ENCODE measurements at places on chromosomes 13 and 19.

DNA sequence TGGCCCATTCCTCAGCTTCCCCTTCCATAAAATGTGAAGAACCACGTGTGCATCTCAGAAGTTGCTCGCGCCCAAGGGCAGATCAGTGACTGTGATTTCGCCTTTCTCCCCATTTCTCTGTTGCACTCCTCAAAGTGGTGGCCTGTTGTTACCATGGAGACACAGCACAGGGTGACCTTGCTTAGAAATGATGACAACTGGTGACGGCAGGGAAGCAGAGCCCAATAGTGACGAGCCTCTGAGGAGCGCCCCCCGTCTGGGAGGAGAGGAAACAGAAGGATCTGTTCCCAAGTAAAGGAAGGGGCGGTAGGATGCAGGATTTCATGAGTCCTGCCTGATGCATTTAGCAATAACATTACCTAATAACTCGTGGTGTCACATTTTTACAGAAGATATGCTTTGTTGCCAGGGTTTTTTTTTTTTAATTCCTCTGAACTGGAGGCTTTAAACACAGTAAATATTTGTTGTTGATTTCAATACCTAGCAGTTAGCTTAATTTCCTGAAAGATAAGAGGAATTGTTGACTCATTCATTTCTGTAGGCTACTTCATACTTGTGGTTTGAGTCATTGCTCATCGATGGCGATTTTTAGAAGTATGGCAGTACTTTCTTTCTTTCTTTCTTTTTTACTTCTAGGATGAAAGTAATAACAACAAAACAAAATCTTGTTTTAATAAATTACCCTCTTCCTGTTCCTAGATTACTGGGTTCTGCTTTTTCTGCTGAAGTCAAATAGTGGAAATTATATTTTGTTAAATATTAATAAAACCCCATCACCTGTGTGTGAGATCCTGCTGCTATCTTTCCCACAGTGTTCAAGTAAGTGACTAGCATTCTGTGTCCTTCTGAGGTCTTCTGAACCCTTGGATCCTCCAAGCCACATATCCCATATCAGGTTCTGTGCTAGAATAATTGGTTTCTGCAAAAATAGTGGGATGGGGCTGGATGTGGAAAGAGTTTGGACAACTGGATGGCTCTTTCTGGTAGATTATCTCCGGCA is 36.0 kb downstream of the MBNL2 start:
- DNase-seq, result peak; percentile 61

GRCh38 chr13:36914648-36915047 is 5.4 kb downstream of the SMAD9 start:
- DNase-seq, result no peak

- peak; percentile 57 for DNase-seq
These were observed 16.2 kb downstream of the FRY start for GRCh38 chr13:32047793-32048192.

DNA sequence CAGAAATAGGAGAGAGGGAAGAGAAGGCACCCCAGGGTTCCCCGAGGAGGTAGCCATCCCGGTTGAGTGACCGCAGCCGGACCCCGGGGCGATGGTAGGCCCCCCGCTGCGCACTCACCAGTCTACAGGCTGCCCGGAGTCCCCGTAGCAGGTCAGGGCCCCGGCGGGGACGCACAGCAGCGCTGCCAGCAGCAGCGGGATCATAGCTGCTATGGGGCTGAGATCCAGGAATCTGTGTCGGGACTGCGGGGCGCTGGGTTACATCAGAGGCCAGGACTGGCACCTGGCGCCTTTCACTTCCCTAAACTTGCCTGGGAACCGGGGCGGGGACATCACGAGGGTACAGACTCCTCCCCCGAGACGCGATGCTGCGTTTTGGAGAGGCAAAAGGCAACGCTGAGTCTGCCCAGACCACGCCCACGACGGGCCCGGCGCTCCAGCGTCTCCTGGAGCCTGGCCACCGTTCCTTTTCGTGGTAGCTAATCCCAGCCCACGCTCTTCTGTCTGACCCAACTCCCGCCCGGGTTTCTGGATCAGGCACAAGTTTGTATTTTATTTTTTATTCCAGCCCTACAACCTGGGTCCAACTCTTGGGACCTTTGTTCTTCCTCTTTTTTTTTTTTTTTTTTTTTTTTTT is at the start of gene DNASE2:
Gene DNASE2, minus strand, starts transcription at position 278 of the 637 bp plus-strand sequence. Its CDS starts 74 bp downstream, at position 204.
- DNase-seq, result peak; percentile 99

DNA sequence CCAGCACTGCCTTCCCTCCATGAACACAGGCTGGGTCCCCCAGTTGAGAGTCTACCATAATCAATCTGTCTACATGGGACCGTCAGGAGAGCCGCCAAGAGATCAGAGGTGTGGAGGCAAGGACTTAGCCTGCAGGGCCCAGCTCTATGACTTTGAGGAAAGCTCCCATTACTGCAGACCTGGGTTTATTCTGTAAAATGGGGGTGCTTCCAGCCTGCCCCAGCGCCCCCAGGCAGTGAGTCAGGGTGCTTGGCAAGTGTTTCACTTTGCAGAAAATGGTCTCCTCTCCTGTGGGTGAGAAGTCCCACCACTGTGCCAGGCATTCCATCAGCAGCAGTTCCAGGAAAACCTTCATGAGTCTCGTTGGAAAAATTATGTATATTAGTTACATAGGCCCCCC is 75.5 kb upstream of the VSTM2B start:
- no peak for DNase-seq

DNA sequence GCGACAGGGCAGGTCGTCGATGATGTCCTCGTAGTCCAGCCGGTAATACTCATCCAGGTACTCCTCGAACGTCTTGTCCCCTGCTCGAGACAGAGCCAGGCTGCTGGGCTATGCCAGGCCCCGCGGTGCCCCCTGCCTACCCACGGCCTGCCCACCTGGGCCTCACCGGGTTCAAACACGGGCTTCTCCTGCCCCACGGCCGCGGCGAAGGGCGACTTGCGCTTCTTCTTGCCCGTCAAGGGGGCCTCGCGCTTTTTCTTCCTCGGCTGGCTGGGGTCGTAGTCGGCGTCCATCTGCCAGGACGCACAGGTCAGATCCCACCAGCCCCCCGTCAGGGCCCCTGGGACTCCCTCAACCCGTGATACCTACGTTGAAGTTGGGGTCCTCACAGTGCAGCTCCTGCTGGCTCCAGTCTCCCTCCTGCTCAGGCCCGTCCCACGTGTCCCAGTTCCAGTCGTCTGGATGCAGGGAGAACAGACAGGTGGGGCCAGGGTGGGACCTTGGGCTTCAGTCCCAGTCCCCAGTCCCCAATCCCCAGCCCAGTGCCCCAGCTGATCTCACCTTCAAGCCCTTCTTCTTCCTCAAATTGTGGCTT is 8.1 kb downstream of the KRI1 start:
- no peak for DNase-seq

GRCh38 chr19:47381653-47382279 is 32.7 kb downstream of the DHX34 start:
- peak; percentile 81 for DNase-seq

- peak; percentile 24 for DNase-seq
These were observed at the start of gene FCGBP for GRCh38 chr19:39934584-39935363. Gene FCGBP, minus strand, starts transcription at chr19:39934634.

DNA sequence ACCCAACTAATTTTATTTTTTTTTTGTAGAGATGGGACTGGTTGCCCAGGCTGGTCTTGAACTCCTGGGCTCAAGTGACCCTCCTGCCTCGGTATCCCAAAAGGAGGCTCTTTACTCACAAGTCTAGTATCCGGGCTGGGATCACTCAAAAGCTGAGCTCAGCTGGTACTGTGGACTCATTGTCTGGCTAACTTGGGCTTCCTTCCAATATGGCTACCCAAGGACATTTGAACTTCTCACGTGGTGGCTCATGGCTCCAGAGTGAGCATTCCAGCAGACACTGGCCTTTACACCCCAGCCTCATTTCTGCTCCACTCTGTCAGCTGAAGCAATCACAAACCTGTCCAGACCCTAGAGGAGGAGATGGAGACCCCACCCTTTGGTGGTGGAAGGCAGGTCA is 28.9 kb downstream of the HPN start:
- DNase-seq, result no peak

DNA sequence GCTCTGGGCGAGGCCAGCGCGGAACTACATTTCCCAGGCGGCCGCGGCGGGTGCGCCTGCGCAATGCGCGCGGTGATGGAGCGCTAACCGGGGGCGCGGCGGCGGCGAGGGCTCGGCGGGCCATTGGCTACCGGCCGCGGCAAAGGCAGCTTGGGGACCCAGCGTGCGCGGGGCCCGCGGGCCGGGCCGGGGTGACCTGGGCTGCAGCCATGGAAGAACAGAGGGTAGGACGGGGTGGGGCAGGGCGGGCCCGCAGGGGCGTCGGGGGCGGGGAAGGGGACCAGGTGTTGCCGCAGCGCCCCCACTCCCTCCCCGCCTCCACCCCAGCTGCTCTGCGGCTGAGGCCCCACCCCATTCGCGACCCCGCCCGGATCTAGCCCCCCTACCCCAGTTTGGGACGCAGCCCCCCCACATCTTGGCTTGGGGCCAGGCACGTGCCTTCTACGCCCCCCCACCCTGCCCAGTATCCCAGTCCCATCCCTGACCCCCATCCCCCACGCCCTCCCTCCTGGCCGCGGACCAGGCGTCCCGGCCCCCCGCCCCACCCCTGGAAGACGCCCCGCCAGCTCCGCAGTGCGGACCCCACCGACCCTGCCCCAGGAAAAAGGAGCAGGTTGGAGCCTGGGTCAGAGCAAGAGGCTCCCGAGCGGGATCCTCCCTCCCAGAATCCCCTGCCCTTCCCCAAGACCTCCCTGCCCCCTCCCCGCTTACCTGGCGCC is at the start of gene FSD1:
Gene FSD1, plus strand, starts transcription at position 61 of the 719 bp plus-strand sequence. Its CDS starts 149 bp downstream, at position 210.
- DNase-seq, result peak; percentile 37

- DNase-seq, result peak; percentile 73
These were observed at the start of gene ZNF625 for GRCh38 chr19:12156223-12157058. Gene ZNF625, minus strand, starts transcription at chr19:12156734. Its CDS starts 176 bp downstream, at chr19:12156558.

DNA sequence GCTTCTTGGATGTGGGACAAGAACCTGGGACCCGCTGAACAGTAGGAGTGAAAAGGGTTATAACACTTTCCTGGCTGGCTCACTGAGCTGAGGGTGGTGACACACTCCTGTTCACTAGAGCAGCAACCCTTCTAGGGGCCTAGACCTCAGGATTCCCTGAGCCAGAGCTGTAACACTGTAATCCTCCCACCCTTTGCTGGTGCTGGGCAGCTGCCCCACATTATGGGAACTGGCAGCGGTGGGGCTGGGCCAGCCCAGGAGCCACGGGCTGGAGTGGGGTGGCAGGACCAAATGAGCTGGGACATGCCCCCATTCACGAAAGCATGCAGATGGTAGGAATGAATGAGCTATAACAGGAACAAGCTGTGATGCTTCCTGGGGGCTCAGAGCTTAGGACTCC is 110.6 kb downstream of the B3GLCT start:
- no peak for DNase-seq

GRCh38 chr19:17121736-17122293 is 46.2 kb downstream of the MYO9B start:
- DNase-seq, result peak; percentile 43

- no peak for DNase-seq
These were observed 313.7 kb upstream of the ATXN8OS start for GRCh38 chr13:69793783-69794453.

DNA sequence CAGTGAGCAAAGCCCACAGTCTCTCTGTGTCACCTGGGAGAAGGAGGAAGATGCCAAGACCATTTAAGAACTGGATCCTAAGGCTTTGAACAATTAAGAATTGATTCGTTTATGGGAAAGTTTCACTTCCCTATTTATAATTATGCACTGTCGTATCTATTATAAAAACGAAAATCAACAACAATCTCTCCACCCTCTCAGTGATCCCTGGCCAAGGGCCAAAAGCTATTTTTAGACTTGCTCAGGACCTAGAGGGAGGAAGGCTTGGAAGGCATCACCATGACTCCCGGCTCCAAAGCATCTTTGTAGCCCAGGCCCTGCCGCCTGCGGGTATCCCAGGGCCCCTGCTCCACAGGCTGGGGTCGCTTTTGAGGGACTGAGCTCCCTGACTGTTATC is 1.3 kb downstream of the RHPN2 start:
- DNase-seq, result no peak

DNA sequence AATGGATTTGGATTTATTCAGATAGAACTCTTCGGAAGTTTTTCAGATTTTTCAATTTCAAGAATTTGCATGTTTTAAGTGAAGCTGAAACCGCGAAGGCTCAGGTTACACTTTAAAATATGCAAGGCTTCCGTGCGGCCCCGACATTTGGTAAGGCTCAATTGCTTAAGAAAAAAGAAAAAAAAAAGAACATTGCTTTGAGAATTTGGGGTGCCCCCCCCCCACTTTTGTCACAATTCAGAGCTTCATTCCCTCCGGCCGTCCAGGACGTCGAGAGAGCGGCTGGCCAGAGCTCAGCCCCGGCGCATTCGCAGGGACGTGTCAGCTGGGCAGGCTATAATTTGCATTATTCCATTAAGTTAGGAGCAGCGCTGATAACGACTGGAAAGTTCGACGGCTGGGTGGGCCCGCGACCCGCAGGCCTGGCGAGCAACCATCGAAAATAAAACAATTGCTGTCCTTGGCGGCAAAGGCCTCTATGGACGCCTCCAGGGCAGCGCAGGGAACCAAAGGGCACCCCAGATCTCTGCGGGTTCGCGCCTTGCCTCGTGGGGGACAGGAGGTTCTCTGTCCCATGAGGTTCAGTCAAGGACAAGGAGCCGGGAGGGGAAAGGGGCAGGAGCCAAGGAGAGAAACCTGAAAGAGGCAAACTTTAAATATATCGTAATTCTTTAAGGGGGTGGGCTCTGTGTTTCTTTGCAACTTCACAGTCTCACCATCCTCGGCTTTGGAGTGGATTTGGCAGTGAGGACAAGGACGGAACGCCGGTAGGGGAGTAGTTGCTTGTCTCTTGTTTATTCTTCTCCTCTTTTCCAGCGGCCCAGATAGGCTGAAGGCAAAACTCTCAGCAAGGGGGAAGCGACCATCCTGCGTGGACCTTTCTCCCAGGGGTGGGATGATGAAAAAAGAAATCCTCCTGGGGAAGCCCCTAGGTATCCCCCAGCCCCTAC is 7.0 kb downstream of the SOX21 start:
- DNase-seq, result no peak

GRCh38 chr19:46845959-46846459 is 4.6 kb downstream of the AP2S1 start:
- peak; percentile 38 for DNase-seq

GRCh38 chr19:35408284-35409171 is 37.7 kb downstream of the GPR42 start:
- DNase-seq, result no peak

GRCh38 chr13:47957073-47957472 is 44.0 kb downstream of the SUCLA2 start:
- DNase-seq, result no peak

GRCh38 chr13:27023385-27024073 is 148.1 kb downstream of the USP12 start:
- no peak for DNase-seq

DNA sequence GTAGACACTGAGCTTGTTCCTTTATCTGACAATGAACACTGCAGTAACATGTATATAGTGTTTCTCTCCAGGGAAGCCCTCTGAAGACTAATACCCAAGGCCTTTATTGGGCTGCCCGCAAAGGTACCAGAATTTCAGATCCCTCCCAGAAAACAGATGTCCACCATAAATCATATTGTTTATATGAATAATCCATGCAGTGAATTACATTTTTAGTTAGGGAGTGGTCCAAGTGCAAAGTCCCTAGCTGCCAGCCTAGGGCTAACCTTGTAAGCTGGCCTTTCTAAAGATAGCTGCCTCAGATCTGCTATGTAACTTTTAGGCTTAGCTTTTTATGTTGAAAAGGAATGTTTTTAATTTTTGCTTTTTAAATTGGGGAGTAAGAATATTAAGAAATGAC is 44.7 kb downstream of the TDRD3 start:
- no peak for DNase-seq
